Central memory CD4-positive, alpha-beta T cell (primary cell): ENCODE measurements at places on chromosomes 5 and 9.

GRCh38 chr5:21765406-21765805, 1087.7 kb downstream of the CDH12 start:
- no peak for DNase-seq

DNA sequence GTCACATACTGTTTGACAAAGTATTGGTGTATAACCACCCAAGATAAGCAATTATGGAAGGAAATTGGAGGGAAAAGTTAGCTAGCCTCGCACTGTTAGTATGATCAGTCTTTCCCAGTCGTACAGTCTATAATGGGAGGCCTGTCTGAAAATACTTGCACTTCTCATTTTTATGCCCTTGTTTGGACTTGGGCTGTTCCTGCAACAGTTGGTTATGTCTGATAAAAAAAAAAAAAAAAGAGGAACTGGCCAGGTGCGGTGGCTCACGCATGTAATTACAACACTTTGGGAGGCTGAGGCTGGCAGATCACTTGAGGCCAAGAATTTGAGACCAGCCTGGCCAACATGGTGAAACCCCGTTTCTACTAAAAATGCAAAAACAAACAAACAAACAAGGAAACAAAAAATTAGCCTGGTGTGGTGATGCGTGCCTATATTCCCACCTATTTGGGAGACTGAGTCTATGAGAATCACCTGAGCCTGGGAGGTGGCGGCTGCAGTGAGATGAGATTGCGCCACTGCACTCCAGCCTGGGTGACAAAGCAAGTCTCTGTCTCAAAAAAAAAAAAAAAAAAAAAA, 58.3 kb upstream of the ANKRD33B start:
- no peak for DNase-seq

GRCh38 chr9:137697832-137698231, 79.0 kb downstream of the EHMT1 start:
- DNase-seq, result no peak

DNA sequence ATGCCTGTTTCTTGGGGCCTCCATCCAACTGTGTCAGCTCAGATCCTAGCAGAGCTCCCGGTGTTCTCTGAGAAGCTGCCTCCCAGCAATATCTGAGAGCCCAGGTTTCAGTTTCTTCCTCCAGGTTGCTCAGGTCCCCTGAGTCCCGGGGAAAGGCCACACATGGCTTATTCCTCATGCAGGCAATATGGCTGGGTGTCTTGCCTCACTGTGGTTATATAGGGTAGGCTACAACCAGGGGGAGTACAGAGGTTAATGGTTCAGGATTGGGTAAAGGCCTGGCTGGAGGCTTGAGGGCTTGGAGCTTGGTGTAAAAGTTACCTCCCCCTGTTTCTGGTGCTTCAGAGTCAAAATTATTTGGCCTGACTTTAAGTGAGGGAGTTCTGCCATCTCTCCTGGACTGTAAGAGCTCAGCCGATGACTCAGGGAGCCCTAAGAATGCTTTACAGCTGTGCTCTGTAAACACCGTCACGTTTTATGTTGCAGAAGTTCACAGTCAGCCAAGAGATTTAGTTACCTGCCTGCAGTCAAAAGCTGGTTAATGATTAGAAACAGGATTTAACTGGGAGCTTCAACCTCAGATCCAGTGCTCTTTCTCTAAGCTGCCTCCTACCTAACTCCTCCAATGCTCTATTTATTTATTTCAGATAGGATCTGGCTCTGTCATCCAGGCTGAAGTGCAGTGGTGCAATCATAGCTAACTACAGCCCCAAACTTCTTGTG, 24.3 kb upstream of the UBAP2 start:
- DNase-seq, result no peak

- DNase-seq, result no peak
Observed at GRCh38 chr5:138241688-138242571, 28.8 kb upstream of the CDC23 start.

DNA sequence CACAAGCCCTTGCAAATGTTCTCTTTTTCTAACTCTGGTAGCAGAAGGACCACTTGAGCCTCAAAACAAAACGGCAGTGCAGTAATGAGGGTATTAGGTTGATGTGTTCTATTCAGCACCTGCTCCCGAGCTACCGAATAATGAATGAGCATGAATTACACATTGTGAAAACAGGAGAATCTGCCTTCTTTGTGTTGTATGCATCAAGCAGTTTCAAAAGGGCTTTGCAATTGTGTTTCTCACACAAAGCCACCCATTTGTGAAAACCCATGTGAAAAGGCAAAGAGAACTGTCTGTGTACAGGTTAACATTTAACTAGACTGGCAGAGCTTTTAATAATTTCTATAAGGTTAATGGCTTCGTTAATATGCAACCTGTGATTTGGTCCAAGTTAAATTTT, 97.8 kb downstream of the STK32A start:
- no peak for DNase-seq

DNA sequence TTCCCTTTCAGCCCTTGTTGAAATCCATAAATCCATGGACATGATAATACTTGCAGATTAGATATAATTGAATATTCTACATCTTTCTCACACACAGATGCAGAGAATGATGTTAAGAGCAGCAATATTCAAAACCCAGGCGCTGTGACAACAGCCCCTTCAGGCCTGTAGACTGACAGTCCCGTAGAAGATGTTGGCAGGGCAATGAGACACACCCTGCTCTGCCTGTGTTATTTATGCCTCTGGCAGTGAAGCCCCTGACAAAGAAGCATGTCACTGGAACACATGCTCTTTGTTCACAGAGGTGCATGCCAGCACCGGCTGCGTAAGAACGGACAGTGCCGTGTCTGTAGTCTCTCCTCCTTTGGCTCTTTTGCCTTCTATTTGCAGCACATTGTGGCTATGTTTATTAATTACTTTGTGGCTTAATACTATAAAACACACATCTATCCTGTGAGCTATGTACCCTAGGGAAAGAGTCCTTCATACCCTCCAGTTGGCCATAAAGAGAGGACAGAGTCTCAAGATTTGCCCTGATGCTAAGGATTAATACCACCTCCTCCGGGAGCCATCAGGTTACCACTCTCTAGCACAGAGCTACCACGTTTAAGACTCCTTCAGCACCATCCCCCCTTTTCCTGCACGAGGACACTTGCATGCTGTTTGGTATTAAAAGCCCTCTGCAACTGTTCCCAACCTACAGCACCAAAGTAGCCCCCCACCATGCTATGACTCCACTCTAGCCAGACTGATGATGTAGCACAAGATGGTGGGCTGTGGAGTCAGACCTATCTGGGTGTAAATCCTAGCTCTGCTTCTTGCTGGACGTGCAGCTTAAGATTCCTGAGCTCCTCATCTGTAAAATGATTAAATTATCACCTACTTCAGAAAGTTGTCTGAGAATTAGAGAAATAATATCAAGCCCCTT, 2.0 kb upstream of the ANP32B start:
- no peak for DNase-seq

- no peak for DNase-seq
Observed at GRCh38 chr5:41835645-41836044, 34.6 kb downstream of the OXCT1 start.

GRCh38 chr9:5178126-5178805, 7.2 kb downstream of the INSL6 start:
- peak; percentile 66 for DNase-seq

- peak; percentile 2 for DNase-seq
Observed at GRCh38 chr5:175520321-175520720, 42.0 kb downstream of the SFXN1 start.

GRCh38 chr9:128731691-128732090, 7.8 kb upstream of the ZDHHC12 start:
- no peak for DNase-seq

DNA sequence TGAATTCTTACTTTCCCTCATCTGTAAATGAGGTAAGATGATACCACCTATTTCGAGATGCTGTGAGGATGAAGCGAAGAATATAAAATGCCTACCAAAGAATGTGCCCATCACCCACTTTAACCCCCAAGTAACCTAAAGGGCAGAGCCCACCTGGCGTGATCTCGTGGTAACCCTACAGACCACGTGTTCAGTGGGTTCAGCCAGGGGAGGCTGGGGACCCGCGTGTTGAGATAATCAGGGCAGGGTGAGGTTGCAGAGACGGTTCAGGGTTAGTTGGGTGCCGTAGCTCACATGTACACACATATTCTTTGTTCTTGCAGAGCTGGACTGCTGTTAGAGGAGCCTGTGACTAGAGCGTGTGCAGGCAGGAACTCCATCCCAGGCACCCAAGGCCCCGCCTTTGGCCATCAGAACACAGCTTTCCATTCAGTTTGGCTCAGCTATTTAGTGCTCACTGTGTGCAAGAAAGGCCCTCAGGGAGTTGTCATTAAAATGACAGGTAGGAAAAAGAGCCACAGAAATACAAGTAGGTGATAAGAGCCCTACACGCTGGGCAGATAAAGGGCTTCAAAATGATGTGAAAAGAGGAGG, 56.5 kb upstream of the HAND1 start:
- DNase-seq, result no peak

DNA sequence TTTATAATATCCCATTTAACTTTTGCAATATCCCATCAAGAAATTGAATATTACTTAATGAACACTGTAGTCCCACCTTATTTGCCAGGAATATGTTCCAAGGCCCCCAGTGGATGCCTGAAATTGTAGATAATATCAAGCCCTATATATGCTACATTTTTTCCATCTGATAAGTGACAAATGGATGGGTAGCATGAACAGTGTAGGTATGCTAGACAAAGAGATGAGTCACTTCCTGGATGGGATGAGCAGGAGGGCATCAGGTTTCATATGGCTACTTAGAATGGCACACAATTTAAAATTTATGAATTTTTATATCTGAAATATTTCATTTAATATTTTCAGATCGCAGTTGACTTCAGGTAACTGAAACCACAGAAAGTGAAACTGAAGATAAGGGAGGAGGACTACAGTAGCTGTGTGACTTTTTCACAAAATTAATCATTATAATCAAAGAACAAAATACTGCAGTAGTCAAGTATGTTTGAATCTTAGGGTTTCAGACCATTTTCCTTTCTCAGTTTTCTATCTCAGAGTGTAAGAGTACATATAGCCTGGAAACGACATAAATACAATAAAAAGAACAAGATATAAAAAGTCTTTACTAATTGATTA, 636.4 kb upstream of the ARRDC3 start:
- DNase-seq, result no peak

DNA sequence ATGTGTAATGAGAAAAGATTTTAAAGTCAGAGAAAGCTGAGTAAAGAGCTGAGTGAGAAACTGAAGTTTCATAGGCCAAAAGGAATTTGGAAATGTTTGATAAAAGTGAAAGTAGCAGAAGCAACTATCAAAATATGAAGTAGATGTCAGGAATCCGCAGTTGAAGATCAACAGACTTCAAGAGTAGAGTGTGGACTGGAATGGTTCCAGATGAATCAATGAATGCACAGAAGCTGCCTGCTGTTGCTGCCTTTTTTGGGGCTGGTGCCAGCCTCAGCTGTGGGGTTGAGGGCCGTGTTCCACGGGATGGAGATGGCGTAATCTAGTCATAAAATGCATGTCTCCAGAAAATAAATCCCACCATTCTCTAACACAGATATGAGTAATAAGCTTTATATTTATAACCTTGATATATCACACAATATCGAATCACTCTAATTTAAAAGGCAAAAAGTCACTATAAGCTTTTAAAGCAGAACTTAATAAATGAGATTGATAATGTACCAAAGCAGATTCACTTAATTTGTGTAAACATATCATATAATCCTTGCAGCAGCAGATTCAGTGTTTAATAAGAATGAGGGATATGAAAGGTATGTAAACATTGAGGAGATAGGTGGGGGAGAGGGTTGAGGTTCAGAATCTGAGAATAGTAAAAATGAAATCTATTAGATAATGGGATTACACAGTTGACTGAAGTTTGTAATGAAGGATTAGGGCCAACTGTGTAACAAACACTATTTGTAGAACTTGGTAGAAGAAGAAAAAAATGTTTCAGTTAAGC, 652.3 kb upstream of the FTMT start:
- DNase-seq, result no peak

DNA sequence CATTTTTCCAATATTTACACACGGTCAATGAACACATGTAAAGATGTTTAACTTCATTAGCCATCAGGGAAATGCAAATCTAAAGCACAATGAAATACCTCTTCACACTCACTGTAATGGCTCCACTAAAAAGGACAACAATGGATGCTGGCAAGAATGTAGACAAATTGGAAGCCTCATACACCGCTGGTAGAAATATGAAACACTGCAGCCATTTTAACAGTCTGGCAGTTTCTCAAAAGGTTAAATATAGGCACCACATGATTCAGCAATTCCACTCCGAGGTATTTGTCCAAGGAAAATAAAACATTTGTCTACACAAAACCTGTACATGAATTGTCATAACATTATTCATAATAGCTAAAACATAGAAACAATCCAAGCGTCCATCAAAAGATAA, 20.0 kb downstream of the RNF145 start:
- no peak for DNase-seq

DNA sequence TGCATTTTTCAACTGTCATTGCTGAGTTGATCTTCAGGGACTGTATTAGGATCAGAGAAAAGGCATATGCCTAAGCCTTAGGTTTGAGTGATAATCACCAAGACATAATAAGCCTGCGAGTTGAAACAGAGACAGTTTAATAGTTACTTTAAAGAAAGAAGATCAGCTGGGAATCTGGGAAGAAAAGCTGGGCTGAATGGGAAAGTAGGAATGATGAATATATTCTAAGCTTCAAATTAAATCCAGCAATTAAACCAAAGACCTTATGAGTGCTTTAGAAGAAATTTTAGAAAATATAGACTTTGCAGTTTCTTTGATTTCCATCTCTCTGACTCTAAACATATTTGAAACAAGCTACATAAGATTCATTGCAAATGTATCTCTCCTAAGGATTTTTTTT, 222.3 kb downstream of the ENC1 start:
- no peak for DNase-seq

- DNase-seq, result no peak
Observed at GRCh38 chr9:84955971-84956370, 286.4 kb downstream of the NTRK2 start.

- DNase-seq, result no peak
Observed at GRCh38 chr9:111099199-111100008, 61.1 kb upstream of the LPAR1 start.

DNA sequence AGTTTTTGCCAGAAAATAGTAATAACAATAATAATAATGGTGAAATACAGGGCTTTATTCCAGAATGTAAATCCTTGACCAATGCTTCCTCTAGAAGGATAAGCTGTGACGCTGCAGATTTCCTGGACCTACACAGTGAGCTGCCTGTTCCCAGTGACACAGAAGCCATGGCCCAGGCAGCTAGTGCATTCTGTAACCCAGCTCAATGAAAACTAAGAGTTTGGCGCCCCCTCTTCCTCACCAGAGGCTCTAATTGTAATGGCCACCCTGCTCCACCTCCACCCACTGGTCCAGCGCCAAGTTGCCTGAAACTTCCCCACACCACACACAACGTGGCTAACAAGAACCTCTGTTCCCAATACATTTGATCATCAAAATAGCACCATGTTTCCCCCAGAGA, 248.1 kb downstream of the CETN3 start:
- DNase-seq, result no peak
